Occipital lobe (tissue), 3 donors: ENCODE measurements at places on chromosomes 7 and 10. TPM values are rescaled to one million over a fixed set of nuclear protein-coding genes. Genes with fewer than 3 reads are reported as not detected.

ETV1 gene
- 66.1 TPM for total RNA-seq

NDUFA5 gene
- 154 TPM for total RNA-seq

KLLN gene
- 0.62 TPM for total RNA-seq

SLC13A1 gene
- total RNA-seq: not detected

ADRB1 gene
- 3.3 TPM for total RNA-seq

LRRC4 gene
- total RNA-seq: 18.4 TPM

POM121L12 gene
- total RNA-seq: not detected

MSS51 gene
- total RNA-seq: 3.7 TPM

NAT16 gene
- total RNA-seq: 1.2 TPM

SFTPA1 gene
- total RNA-seq: 0.16 TPM

PTPRN2 gene
- 62.2 TPM for total RNA-seq

TACC2 gene
- 16.1 TPM for total RNA-seq

CBLL1 gene
- total RNA-seq: 24.5 TPM

SLC18A3 gene
- total RNA-seq: not detected

RAPGEF5 gene
- 81.4 TPM for total RNA-seq
